ENCODE measurements at places on chromosomes 1 and 21. TPM values are rescaled to one million over a fixed set of nuclear protein-coding genes. Genes with fewer than 3 reads are reported as not detected.

DNA sequence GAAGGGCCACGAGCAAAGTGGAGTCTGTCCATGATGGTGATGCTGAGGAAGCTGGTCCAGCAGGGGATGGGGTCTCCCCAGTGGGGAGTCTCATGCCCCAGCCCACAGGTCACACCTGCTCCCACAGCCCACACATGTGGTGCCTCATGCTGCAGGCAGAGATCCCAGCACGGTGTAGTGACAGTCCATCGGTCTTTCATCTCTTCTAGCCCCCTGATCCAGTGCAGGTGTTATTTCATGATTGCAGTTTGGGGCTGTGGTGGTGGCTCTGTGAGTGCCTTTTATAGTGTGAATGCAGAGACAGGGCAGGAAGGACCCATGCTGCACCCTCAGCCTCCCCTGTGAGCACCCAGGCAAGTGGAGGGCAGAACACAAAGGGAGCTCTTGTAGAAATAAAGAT lies 45.0 kb downstream of the UBASH3A start:
- no peaks in the 10 kb centered on the region for H3K4me1 ChIP-seq
- no peaks in the 10 kb centered on the region for H3K27me3 ChIP-seq
- H3K27ac ChIP-seq = no peak overlapping the region
- no peaks in the 10 kb centered on the region for H3K36me3 ChIP-seq
- DNase-seq = no peak

DNA sequence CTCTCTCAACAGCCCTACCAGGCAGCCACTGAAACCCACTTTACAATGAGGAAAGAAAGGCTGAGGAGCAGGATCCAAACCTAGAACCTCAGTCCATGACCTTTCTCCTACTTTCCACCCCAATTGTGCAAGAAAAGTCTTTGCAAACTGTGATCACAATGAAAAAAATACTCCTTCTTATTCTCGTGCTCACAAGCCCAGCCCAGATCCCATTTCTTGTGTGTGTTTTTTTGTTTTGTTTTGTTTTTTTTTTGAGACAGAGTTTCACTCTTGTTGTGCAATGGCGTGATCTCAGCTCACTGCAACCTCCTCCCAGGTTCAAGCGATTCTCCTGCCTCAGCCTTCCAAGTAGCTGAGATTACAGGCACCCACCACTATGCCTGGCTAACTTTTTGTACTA lies 97.7 kb downstream of the CRYAA start:
- no peak overlapping the region for H3K4me3 ChIP-seq
- H3K36me3 ChIP-seq = no peaks in the 10 kb centered on the region
- H3K27me3 ChIP-seq = no peaks in the 10 kb centered on the region
- H3K4me1 ChIP-seq = peaks cover 10% of the 10 kb centered on the region
- DNase-seq = no peak

GRCh38 chr21:29164323-29164942 lies 34.0 kb downstream of the MAP3K7CL start:
- H3K27ac ChIP-seq = no peak overlapping the region
- no peak for DNase-seq
- no peaks in the 10 kb centered on the region for H3K27me3 ChIP-seq
- H3K4me1 ChIP-seq = peaks cover 13% of the 10 kb centered on the region

Gene GUCA2B
- total RNA-seq = not detected

Gene TBX19
- 3.9 TPM for total RNA-seq
